ENCODE measurements at places on chromosomes 2 and 18.

DNA sequence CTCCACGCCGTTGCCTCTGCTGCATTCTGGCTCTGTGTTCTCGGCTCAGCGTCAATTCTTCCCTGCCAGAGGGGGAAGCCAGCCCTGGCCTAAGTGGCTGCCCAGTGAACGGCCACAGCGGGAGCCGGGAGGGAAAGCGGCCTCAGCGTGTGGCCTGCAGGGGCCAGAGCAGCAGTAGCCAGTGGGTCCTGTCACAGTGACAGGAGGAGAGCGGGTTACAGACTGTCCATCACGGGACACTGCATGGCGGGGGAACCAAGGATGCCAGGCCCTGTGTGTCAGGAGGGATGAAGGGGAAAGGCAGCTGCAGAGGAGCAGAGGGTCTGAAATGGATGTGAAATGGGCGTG lies 39.7 kb downstream of the PDIA6 start:
- DNase-seq: no peak

DNA sequence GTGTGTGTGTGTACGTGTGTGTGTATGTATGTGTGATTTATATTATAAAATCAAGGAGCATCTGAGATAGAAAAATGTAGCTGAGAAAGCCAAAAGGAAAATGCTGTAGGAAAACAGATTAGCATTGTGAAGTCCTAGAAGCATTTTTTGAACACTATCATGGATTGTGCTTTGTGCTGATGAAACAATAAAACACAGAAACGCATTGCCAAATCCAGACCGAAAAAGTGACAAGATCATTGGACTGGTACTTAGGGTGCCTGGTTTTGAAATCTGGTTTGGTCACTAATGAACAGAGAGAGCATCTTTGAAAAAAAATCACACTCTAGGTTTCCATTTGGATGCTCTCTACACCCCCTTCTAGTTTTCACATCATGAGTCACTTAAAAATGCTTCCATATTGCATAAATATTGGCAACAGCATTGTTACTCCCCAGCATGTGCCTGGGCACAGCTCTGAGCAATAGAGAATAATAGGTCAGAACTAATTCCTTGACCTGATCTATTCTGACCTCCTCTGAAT lies 214.6 kb upstream of the LRRTM1 start:
- no peak for DNase-seq

- DNase-seq: no peak
Observed at GRCh38 chr2:160104115-160104514, 41.7 kb upstream of the PLA2R1 start.

DNA sequence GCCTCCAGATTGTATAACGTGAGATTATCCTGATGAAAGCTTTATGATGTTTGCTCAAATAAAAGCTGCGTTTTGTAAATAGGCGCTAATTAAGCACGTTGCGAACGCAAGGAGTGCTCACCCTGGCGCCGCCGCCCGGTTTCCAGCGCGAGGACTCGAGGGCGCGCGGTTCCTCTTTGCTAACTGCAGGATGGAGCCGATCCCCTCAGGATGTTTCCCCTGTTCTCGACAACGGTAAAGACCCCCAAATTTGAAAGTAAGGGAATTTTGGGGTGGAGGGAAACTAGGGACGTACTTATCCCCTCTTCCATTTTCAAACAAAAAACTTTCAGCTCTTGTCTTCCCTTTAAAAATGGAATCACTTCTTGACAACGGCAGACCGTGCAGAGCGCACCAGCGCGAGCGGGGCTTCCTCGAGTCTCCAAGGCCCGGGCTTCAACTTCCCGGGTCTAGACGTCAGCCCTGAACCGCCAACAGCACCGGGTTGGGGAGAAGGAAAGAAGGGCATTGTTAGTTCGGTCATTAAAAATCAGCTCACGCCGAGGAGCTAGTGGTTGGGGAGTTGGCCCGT lies 1.1 kb upstream of the GBX2 start:
- no peak for DNase-seq

- no peak for DNase-seq
Observed at GRCh38 chr2:27079233-27080139, 1.1 kb downstream of the EMILIN1 start.

- DNase-seq: no peak
Observed at GRCh38 chr2:190318931-190319554, 583 bp downstream of the HIBCH start.

DNA sequence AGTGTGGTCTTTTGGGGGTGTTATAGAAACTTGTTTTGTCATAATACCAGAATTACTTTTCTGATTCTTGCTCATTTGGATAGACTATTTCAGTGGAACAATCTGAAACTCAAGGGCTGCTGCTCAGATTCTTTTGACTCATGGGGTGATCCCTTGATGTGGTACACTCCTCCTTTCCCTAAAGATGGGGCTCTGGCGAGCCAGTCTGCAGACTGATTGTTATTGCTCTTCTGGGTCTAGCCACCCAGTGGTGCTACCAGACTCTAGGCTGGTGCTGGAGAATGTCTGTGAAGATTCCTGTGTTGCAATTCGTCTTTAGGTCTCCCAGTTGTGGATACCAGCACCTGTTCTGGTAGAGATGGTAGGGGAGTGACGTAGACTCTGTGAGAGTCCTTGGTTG lies 4.2 kb upstream of the MARS2 start:
- no peak for DNase-seq

DNA sequence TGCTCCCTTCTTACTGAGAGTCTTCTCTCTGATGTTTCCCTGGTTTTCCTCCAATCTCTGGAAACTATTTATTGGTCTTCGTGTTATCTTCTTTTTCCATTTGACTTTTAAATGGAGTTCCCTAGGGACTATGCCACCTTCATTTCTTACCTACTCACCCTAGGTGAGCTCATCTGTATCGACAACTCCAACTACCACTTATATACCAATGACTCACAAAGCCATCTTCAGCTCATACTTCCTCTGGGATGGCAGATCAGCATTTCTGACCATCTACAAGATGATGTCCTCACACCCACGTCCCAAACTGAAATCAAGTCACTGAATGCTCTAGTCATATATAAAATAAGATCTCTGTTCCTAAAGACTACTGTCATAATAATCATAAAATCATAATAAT lies 40.6 kb downstream of the CFAP210 start:
- DNase-seq: no peak

DNA sequence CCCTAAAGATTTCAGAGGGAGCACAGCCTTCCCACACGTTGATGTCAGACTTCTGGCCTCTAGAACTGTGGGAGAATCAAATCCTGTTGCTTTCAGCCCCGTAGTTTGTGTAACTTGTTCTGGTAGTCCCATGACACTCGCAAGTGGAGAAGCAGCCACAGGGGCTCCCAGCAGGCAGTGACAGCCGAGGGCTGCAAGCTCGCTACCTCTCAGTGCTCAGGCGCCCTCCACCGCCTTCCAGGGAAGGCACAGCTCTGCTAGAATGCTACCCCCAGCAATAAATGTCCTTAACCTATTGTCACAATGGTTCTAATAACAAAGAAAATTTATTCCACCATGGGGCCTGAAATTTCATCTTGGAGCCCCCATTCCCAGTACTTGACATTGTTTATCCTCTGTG lies 143.1 kb upstream of the ZNF236 start:
- no peak for DNase-seq

DNA sequence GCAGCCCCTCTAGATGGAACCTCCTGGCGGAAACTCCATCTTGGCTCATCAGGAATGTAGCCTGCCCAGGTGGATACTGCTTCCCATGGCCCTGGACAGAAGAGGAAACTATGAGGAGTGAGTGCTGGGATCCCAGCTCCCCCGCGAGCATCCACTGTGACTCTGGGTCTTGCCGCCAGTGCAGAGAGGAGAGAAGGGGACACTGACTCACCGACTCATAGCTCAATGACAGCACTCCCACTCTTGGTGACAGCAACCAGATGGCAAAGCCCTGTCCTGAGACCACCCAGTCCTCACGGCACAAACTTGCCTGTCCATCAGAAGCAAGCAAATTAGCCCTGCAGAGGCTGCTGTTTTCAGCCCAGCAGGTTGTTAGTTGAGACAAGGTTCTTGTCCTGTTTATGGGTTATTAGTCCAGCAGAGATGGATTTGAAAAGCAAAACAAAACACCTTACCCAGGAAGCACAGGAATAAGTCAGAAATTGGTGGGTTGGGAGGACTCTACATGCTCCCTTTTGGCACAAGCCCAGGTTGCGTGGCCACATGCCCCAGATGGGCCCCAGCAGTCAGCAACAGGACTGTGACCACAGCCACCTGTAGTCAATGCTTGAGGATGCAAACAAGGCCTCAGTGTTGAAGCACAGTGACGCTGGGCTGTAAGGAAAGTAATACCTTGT lies 111.5 kb upstream of the GLI2 start:
- no peak for DNase-seq

DNA sequence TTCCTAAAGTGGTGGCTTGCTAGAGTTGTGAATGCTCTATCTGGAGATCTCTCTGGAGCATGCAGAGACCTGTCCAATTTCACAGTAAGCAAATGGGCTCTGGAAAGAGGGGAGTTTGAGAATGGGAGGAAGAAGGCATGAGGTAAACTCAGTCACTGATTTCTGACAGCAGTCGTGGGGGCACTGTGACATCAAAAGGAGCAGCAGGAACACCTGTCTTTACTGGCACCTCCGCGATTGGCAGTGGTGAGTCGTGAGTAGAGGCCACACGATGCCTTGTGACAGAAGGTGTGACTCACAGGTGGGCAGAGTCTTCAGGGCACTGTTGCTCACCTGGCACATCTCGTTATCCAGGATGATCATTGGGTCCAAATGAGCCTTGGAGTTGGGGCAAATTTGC lies 38.8 kb upstream of the CAVIN2 start:
- no peak for DNase-seq

DNA sequence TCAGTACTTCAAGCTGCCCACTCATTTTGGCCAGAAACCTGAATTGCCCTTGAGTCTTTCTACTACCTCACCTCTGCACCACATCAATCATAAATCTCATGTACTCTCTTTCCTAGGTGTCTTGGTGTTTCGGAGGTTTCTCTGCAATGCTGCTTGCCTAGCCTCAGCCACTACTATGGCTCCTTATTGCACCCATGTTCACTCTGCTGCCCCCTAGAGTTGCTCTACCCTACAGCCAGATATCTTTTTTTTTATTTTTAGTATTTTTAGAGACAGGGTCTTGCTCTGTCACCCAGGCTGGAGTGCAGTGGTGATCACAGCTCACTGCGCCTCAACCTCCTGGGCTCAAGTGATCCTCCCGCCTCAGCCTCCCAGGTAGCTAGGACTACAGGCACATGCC lies 413.0 kb downstream of the PTPRM start:
- no peak for DNase-seq

DNA sequence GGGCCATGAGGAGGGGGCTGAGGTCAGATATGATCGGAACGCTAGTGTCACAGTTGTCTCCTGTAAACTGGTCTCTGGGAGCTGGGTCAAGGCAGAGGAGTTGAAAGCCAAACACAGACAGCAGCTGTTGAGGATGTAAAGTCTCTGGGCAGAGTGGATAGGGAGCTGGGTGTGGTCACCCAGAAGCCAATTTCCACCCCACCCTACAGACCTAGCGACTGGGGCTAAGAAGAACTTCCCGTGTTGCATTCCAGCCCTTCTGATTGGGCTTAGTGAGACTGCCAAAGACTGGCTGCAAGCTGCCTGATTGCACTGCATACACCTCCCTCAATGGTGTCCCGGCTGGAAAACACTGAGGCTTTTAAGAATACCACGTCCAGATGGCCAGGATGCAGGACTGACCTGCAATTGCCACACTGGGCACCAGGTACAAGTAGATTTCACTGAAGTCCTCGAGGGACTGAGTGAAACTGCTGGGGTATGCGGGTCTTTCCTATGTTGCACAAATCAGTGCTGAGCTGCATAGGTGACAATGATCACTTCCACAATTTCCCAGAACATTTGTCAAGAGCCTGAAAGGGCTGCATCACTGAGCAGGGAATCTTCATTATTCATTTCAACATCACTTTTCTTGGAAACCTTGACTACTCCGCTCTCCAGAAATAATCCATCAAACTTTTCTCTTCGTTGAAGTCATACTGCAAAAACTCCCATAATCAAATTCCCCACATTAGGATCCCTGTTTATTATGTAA lies 43.1 kb upstream of the EML4 start:
- DNase-seq: no peak

- DNase-seq: no peak
Observed at GRCh38 chr2:214103276-214104001, 307.4 kb upstream of the VWC2L start.

- DNase-seq: no peak
Observed at GRCh38 chr2:178455947-178456346, 4.8 kb downstream of the PJVK start.

DNA sequence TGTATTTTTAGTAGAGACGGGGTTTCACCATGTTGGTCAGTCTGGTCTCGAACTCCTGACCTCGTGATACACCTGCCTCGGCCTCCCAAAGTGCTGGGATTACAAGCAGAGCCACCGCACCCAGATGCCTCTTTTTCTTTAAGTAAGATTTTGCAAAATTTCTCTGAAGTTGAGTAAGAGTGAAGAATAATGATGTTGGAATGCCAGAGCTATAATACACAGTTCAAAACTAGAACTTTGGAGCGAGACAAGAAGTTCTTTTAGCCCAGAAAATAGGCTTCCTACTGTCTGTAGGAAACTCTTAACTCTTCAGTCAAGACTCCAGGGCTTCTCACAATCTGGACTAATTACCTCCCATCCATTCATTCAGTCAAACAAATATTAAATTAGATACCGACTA lies 51.4 kb downstream of the MARCHF4 start:
- DNase-seq: no peak

- DNase-seq: no peak
Observed at GRCh38 chr2:102660574-102660973, 41.2 kb downstream of the SLC9A2 start.

DNA sequence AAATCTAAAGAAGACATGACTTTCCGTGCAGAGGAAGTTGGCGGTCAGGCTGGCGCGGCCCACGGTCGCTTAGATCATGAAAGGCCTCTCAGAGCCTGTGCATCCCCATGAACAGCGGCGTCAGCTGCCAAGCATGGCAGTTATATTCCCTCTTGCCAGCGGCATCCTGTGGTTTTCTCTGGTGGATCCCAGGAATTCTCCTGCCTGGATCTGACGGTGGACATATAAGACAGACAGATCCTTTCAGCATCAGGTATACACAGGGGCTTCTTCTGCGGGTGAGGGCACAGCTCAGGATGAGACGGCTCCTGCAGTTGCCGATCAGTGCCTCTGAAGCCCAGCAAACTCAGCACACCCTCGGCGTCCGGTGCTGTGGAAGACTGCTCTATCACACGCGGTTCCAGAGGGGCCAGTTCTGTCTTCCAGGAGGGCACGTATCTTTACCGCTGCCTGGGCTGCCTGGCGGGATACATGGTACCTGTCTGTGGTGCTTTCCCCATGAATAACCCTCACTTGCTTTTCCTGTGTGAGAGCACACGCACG lies 157.8 kb downstream of the LDLRAD4 start:
- DNase-seq: no peak

DNA sequence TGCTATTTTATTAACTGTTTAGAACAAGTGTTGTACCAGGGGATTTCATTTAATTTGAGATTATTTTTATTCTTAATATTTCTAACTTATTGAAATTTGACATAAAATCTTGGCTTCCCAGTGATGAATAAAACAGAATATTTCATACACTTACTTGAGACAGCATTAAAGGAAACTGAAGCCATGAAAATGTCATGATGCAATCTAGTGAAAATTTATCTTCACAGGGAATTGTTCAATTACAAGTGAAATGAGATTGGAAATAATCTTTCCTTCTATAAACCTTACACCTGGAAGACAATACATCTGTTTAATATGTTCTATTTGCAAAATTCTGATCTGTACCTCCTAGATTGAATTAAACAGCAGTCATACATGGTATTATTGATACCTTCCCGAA lies 511.0 kb upstream of the CDH7 start:
- DNase-seq: no peak
